ENCODE measurements at places on chromosomes 11 and 22. TPM values are rescaled to one million over a fixed set of nuclear protein-coding genes. Genes with fewer than 3 reads are reported as not detected.

ALX4 gene
- total RNA-seq, result not detected

C11orf86 gene
- total RNA-seq, result not detected

SCGB1A1 gene
- total RNA-seq, result not detected

KCNJ1 gene
- total RNA-seq, result not detected

FXYD2 gene
- total RNA-seq, result 24.3 TPM

NXPE1 gene
- total RNA-seq, result not detected

ESAM gene
- 0.55 TPM for total RNA-seq

OR56B1 gene
- total RNA-seq, result 0.16 TPM

NDUFS3 gene
- total RNA-seq, result 121 TPM

MGAT3 gene
- total RNA-seq, result 9.1 TPM

OR56A4 gene
- not detected for total RNA-seq

ALG12 gene
- total RNA-seq, result 16.3 TPM

DTX4 gene
- 0.18 TPM for total RNA-seq

RBMXL2 gene
- total RNA-seq, result not detected

CCDC188 gene
- not detected for total RNA-seq

GRM5 gene
- total RNA-seq, result not detected

TEX12 gene
- total RNA-seq, result not detected

KLHDC7B gene
- total RNA-seq, result 10.6 TPM

KRTAP5-1 gene
- not detected for total RNA-seq

CRYAB gene
- total RNA-seq, result not detected

TSPAN32 gene
- 39.7 TPM for total RNA-seq

MMP11 gene
- 0.42 TPM for total RNA-seq

CWF19L2 gene
- 15.5 TPM for total RNA-seq

OR52I2 gene
- total RNA-seq, result not detected

IL18 gene
- 0.40 TPM for total RNA-seq

ACR gene
- total RNA-seq, result not detected

OR2D2 gene
- total RNA-seq, result not detected

MRGPRX3 gene
- total RNA-seq, result not detected

CDC42BPG gene
- total RNA-seq, result 0.61 TPM

TENM4 gene
- total RNA-seq, result not detected

CXCR5 gene
- total RNA-seq, result 0.08 TPM

OVOL1 gene
- total RNA-seq, result 0.08 TPM

BARX2 gene
- not detected for total RNA-seq

SYT7 gene
- total RNA-seq, result not detected

SAA4 gene
- not detected for total RNA-seq

All from activated CD8-positive, alpha-beta T cell treated with anti-CD3 and anti-CD28 coated beads, Interleukin-2, amount 10 ng/mL, durations not matched to agents 7 days and 5 days (primary cell).